ENCODE measurements at places on chromosomes 1 and 21.

- no peak for DNase-seq
Observed at GRCh38 chr1:161351482-161351881, 16.2 kb downstream of the CFAP126 start.

DNA sequence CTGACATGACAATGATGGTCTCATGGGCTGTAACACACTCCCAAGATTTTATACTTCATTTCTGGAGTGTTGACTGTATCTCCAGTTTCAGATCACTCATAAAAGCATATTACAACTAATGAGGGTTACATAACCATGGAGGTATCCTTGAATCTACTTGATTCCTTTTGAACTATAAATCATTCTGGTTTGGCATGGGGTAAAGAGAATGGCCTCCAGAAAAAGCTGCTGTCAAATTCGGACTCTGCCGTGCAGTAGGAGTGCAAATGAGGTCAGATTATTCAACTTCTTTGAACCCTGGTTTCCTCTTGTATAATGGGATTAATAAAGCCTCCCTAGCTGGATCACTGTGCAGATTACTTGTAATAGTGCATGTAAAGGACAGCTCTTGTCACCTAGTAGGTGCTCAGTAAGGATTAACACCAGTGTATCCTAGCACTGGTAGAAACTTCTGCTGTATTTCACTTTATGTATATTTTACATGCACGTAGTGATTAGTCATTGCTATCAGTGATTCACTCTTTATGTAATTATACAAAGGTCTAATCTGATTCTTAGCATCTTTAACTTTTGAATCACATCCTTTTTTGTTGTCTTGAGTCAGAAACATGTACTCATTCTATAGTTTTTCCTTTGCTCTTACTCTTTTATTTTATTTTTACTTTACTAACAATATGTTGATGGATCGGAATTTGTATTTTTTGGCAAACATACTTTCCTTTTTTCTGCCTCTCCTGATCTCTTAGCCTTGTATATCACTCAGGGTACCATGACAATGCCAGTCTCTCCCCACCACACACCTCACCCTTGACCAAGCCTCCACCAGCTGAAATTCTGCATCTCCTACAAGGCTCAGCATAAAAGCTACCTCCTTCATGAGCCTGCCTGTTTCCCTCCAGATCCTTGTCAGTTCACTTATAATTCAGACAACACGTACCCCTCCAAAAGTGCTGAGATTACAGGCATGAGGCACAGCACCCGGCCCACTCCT lies 3.2 kb downstream of the LRRC8C start:
- no peak for DNase-seq

GRCh38 chr1:2989976-2990375 lies 31.3 kb upstream of the ACTRT2 start:
- DNase-seq, result no peak

- no peak for DNase-seq
Observed at GRCh38 chr1:224727351-224728289, 111.5 kb downstream of the CNIH3 start.

DNA sequence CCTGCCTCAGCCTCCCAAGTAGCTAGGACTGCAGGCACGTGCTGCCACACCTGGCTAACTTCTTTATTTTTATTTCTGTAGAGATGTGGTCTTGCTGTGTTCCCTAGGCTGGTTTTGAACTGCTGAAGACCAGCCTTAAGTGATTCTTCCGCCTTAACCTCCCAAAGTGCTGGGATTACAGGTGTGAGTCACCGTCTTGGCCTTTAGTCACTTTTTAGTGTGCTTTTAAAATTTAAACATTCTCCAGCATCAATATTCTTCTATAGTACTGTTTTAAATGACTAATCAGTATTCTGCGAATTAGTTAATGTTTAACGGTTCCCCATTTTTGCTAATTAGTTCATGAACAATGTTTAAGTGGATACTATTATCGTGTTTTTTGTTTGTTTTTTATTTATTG lies 60.6 kb downstream of the DYRK1A start:
- no peak for DNase-seq

DNA sequence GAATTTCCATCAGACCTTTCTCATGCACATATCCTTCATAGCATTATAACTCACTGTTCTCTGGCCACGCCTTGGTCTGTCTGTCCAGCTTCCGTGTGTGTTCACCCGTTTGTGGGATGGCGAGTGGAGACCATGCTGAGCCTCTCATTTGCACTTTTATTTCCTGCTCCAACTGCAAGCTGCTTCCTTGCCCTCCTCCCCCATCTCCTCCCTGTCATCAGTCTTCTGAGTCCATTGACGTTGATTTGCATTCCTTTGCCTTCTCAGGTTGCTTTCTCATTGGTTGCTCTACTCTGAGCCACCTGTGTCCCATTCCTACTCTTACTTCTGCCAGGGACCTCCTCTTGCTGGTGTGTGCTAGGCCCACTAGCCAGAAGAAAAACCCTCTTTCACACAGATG lies 146.4 kb downstream of the NOS1AP start:
- peak; percentile 73 for DNase-seq

DNA sequence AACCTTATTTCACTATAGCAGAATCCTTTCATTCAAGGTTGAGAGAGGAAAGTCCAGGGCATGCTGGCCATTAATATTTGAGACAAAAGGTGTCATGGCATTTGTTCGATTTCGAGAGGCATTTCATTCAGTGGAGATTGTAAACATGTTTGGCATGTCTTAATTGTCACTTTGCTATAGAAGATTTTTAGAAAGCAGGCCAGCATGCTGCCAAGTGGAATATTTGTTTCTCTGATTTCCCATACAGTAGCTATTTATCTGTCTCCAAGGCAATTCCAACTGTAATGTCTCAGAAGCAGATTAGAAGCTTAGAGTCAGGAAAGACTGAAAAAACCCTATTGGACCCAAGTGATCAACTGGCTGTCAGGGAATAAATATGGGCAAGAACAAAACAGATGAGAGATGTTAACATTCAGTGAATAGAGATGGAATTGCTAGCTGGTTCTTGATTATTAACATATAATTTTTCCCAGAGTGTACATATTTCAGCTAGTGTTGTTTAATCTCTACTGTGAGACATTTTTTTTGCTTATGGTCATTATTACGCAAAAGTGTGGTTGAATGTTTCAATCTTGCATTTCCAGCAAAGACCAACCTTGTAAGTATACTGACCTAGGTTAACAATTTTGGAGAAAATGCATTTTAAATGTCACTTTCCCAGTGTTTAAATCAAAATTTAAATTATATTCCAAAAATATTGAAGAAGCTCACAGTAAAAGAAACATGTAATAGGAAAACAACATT lies 174.6 kb downstream of the KCNK2 start:
- no peak for DNase-seq

DNA sequence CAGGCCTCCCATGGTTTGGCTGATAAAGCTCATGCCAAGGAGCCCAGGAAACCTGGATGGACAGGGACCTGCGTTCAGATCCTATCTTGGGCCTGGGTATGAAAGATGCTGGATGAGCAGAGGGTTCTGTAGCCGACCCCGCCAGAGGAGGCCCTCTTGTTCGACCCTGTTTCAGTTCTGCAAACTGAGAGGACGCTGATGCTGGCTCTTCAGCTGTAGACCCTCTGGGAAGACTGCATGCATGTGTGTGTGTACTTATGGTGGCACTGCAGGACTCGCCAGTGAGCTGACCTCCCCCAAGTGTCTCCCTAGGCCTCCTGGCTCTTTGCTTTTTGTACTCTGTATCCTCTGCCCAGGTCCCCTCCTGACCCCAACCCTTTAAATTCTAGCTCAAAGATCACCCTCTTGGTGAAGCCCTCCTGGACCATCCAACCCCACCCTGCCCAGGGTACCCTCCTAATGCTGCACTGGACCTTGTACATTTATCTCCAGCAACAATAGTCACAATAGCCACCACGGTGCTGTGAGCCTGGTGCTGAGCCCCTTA lies 1.6 kb downstream of the EPS8L3 start:
- DNase-seq, result no peak

DNA sequence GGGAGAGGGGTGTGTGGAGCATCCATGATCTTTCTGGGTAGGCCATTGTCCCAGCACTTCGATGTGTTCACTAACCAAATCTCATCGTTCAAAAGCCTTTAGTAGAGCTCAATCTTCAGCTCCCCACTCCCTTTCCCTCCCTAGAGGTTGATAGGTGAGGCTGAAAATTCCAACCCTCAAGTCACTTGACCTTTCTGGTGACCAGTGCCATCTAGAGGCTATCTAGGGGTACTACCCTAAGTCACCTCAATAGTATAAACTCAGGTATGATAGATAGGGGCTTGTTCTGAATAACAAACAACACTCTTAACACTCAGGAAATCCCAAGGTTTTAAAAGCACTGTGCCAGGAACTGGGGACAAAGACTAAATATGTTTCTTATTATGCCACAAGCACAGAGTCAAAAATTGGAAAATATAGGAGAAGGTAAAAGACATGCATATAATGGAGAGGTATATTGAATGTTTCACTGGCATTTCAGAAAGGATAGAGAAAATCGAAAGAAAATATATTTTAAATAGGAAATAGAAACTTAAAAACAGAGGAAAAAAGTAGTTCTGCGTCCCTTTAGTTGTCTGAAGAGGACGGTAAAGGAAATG lies 42.9 kb upstream of the CD53 start:
- peak; percentile 94 for DNase-seq

DNA sequence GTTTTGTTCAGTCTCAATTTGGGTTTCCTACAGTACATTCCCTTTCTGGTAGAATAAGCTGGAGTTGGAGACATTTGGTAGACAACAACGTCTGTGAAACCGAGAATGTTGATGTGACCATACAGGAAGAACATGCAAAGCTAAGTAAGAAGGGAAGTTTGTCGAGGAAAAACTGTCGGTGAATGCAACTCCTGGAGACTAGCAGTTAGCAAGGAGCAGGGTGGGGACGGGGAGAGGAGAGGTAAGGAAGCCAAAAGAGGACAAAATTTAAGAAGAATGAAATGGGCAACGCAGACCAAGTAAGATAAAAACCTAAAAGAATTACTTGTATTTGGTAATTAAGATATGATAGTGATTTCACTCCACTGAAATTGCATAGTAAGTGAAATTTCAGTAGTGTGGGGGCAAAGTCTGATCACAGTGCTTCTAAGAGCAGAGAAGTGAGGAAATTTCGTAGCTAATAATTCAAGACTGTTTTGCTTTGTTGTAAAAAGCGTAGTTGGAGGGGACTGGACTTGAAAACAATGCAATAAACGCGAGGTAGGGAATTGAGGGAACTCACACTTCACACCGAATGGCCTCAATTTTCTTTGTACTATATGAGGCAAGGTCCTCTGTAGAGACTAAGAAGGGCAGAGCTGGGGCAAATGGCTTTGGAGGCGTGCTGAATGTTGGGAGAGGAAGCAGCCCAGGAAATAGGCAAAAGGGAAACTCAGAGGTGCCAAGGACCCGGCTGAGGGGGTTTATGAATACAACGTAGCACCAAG lies 787 bp upstream of the GIPC2 start:
- DNase-seq, result peak; percentile 50

DNA sequence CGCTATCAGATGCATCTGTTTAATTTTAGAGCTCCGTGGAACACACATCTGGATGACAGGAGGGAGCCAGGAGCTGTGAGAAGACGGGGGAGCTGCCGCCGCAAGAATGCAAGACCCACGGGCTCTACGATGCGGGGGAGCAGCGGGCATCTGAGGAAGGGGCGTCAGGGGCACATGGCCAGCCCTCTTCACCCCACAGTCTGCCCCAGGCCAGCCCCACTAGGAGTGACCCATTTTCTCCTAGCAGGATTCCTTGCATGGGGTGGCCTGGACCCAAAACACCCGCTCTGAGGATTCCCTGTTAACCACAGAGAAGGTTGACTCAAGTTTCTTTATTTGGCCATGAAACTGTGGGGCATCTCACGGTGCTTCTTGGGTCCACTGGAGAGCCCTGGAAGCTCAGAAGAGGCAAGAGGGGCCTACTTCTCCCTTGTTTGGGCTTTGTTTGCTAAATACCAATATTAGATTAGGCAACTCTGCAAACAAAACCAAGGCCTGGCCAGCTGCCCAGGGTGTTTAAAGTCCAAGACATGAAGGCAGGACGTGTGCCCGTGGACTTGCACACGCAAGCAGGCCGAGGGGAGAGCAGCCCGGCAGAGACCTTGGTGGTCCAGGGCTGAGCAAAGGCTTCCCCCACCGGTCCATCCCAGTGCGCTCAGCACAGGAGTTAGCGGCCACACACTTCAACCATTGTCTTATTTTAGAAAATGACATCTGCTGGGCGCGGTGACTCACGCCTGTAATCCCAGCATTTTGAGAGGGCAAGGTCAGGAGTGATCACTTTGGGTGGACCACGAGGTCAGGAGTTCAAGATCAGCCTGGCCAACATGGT lies 89.8 kb downstream of the DHRS3 start:
- no peak for DNase-seq

DNA sequence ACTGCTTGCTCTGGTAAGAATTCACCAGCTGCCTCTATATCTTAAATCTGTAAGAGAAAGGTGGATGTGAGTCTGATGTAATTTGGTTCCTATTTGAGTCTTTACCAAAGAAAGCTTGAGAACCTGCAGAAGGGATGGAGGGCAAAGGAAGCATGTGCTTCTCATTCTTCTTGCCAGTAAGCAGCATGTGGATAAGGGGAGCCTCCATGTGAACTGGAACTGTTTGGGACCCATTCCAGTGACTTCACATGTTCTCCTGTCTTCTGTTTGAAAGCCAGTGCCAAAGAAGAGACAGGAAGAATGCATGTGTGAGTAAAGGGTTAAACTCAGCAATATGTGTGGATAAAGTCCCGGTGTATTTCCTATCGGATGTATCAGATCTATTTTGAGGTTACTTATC lies 119.6 kb upstream of the ADGRL2 start:
- peak; percentile 3 for DNase-seq

DNA sequence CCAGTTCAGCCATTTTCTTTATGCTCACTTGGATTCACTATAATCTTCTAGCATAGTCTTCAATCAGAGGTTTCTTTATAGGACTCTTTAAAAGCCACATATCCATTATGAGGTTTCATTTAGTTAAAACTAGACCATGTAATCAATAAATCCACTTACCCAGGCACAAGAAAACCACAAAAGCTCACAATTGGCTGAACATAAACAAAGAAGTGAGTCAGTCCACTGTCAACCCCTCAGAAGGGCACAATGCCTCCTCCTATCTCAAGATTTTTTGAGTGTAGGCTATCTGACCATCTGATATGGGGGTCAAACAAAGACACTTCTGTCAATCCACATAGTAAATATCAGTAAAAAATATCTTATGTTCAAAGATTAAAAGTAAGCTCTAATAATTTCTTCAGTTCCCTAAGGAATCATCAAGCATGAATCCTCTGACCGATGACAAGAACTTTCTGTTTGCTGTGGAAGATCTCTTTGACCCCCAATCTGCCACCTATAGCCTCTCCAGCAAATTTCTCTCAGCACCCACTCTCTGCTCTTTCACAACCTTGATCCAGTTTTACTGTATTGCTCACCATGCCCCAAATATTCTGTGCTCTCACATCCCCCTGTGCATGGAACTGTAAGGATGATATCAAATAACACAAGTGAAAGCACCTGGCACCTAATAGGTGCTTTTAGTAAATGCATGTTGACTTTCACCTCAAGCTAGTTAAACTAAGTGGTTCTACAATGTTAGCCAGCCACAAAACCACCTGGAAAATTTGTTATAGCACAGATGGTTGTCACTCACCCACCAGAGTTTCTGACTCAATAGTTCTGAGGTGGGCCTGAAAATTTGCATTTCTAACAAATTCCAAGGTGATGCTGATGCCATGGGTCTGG lies 16.7 kb downstream of the RAB3B start:
- DNase-seq, result no peak

All from GM23338 (cell line).